Muscle of leg (tissue), 16 donors: ENCODE measurements at places on chromosomes 6 and 20. TPM values are rescaled to one million over a fixed set of nuclear protein-coding genes. Genes with fewer than 3 reads are reported as not detected.

GRCh38 chr6:160102956-160103824 lies 18.4 kb upstream of the SLC22A1 start:
- no peak for DNase-seq

DNA sequence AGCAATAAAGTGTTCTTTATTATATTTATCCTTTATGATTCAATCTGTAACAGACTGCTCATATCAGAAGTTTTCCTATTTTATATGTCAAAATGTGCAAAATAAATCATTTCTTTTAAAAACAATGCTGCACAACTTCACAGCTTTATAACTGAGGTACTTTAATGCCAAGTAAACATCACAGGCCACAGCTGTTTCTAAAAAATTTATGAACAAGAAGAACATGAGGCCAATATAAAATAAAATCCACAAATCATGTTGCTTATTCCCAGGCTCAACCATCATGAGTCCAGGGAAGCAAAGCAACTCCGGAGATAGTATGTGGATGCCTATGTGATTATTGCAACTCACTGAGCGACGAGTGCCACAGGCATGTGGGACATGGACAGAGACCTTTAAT lies 195.5 kb downstream of the ISM1 start:
- no peak for DNase-seq

- no peak for DNase-seq
Observed at GRCh38 chr20:18087054-18087453, 29.3 kb upstream of the OVOL2 start.

NUS1 gene
- total RNA-seq: 8.8 TPM

GRCh38 chr20:61159957-61160686 lies 91.9 kb upstream of the CDH4 start:
- DNase-seq: peak; percentile 46

DNA sequence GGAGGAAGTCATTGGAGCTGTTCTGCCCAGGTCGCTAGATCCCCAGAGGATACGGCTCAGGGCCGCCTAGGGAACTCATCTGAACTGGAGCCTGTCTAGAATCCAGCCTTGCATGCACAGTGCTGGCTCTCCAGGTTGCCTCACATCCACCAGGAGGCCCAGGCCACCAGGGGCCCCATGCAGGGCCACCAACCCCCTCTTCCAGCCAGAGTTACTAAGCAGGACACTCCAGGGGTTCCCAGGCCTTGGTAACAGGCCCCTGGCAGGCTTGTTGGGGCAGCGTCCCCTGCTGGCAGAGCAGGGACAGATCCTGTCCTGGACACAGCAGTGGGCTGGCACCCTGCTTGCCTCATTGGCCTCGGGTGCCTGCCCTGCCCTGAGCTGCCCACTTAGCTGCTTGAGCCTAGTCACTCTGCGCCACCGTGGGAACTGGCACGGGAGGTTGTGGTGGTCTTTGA lies 35.3 kb downstream of the EFCAB8 start:
- DNase-seq: no peak

DNA sequence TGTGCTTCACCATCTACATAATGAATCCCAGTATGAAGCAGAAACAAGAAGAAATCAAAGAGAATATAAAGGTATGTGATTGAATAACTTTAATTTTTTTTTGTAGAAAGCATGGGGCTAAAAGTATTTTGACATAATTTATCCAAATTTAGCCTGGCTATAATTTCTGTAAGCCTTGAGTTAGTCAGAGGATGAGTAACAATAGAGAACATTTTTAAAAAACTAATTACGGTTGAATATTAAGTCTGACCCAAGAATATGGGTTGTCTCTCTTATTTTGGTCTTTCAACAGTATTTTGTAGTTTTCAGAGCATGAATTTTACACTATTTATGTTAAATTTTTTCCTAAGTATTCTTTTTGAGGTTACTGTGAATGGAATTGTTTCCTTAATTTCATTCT lies 2.5 kb downstream of the GMNN start:
- no peak for DNase-seq

DNA sequence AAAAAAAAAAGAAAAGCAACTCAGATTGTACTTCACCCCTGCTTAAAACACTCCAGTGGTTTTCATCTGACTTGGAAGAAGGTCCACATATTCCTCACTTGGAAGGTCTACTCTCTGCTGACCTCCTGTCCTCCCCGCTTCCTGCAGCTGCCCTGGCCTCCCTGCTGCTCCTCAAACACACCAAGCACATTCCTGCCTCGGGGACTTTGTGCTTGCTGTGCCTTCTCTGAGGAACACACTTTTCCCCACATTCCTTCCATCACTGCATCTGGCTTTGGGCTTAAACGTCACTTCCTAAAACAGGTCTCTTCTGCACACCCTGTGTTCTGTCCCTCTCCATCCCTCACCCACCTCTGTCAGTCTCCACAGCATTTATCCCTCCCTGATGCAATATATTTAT lies 4.9 kb upstream of the PDYN start:
- DNase-seq: no peak

DEFB128 gene
- not detected for total RNA-seq

LAMA5 gene
- 30.9 TPM for total RNA-seq

- DNase-seq: peak; percentile 50
Observed at GRCh38 chr20:44745598-44746366, at the start of gene KCNK15. TSS of gene KCNK15 (plus strand) at chr20:44745865. CDS start at chr20:44745911, 46 bp downstream.

DNA sequence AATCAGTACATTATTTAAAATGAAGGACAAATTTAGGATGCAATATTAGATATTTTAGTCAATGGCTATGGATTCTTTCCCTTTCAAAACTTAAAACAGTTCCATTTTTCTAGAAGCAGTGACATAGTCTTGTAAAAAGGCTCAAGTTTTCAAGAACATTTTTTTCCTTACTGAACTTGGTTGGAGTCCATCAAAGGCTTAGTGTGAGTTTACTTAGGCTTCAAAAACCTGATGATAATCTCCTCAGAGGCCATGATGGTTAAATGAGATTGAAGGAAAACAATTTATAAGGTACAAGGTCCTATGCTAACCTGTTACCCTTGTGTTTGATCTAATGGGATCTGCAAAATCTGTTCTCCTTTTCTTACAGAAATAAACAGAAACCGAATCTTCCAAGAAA lies 531.8 kb downstream of the UTRN start:
- DNase-seq: no peak

GRCh38 chr6:160160450-160160849 lies 38.8 kb downstream of the SLC22A1 start:
- no peak for DNase-seq

DNA sequence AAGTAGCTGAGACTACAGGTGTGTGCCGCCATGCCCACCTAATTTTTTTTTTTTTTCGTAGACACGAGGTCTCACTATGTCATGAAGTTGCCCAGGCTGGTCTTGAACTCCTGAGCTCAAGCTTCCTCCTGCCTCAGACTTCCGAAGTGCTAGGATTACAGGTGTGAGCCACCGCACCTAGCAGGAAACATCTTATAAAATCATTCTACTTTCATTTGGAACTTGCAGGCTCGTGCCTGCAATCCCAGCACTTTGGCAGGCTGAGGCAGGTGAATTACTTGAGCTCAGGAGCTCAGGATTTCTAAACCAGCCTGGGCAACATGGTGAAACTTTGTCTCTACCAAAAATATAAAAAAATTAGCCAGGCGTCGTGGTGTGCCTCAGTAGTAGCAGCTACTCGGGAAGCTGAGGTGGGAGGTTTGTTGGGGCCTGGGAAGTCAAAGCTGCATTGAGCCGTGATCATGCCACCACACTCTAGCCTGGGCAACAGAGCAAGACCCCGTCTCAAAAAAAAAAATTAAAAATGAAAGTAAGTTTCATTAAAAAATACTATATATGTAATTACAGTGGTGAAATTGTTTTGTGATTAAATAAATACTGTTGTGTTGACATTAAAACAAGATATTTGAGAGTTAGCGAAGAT lies 15.1 kb downstream of the MAPK14 start:
- DNase-seq: no peak
